GM06990 (cell line): ENCODE measurements at places on chromosomes 2 and 18.

GRCh38 chr2:144181001-144181400, 338.9 kb downstream of the ZEB2 start:
- no peak for DNase-seq

DNA sequence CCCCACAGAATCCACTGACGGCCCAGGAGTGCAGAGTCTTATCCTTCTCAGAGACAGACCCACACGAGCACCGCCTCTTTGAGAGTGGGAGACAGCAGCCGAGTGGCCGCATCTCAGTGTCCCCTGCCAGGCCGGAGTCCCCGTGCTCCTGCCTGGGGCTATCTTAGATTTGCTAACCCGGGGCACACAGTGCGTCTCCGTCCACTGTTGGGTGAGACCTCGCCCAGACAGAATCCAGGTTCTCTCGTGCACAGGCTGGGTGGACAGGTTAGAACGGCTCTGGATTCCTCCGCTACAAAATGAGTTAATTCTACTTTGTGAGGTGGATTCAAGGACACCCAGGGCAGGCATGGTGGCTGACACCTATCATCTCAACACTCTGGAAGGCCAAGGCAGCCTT, 88.3 kb downstream of the ZNF516 start:
- DNase-seq, result no peak

GRCh38 chr2:120544522-120544921, 191.1 kb upstream of the GLI2 start:
- DNase-seq, result no peak

DNA sequence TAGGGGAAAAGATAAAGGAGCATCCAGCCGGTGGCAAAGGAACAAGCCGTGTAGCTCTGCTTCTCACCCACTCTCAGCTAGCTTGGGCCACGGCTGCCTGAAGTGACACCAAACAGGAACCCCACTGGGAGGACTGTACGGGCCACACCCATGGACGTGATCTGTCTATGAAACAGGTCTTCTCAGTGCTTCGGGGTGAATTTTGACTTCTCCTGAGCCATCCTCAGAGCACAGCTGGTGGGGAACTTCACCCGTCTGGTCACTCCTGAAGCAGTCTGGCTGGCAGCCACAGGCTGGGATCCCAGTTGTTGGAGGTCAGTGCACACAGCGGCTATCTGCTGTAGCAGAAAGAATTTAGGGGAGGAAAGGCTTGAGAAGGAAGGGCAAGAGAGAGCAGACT, 223.8 kb downstream of the FAM210A start:
- no peak for DNase-seq

DNA sequence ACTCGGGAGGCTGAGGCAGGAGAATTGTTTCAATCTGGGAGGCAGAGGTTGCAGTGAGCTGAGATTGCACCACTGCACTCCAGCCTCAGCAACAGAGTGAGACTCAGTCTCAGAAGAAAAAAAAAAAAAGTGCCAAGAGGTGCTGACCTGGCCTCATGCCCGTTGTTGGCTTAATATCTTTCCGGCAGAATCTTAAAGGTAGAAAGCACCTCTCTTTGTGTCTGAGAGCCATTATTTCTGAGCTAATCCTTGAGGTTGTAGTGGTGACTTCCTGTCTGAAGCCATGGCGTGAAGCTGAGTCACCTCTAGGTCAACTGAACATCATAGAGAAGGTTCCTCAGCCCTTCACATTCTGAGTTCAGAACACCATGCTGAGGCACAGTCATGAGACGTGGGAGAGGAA, 60.4 kb downstream of the WDSUB1 start:
- DNase-seq, result no peak
